Activated CD4-positive, alpha-beta T cell treated with anti-CD3 and anti-CD28 coated beads, Interleukin-2, Interleukin-4, amounts not matched to agents 100 ng/mL and 50 ng/mL, durations not matched to agents 16 hours and 8 hours (primary cell): ENCODE measurements at places on chromosomes 3 and 15.

DNA sequence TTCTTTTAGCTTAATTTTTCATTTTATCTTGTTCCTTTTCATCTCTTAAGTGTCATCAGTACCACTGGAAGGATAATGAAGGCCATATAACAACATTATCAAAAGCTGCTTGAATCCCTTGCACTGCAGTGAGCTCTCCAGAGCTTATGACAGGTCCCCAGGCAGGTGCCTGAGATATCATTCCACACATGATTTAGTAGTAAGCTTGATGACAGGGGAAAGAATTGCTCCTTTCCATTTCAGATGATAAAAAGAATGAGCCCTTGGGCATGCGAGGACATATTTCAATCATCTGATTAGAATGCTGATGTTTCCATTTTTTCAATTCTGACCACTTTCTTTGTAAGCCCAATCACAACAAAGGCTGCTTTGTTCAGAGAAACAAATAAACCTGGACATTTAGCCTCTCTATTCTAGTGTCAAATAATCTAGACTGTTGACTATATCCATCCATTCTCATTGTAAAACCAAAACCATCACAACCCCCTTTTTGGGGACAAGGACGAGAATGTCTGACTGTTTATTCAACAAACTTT, 567.8 kb downstream of the IGSF11 start:
- no peak for DNase-seq

GRCh38 chr15:92981333-92981732, 81.2 kb downstream of the CHD2 start:
- peak; percentile 22 for DNase-seq

GRCh38 chr15:71228403-71228802, 113.1 kb downstream of the THSD4 start:
- no peak for DNase-seq

DNA sequence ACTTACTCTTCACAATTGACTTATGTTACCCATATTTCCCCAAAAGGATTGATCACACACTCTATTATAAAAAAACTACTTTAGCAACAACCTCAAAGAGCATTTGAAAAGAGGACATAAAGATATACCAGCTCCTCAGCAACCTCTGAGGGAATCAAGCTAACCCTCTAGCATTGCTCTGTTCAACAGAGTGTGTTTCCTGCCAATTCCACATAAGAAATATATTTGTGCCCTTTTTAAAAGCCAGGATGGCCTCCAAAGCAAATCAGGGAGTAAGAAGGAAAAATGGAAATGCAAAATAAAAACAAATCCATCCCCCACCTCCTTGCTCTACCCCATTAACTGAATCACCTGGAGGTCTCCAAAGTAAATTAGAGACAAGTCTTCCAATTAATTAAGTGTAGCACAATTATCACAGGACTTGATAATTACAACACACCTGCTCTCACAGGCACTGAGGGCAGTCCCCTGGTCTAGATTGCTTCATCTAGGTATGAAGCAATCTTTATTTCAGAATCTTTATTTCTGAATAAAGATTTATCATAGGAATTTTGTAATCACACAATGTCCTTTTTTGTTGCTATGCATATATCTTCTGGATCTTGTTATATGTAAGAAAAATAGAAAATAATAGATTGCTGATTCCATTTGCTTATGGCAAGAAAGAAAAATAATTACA, 34.8 kb downstream of the GPR176 start:
- DNase-seq, result no peak

GRCh38 chr15:66240240-66240794, 13.2 kb downstream of the MEGF11 start:
- DNase-seq, result no peak

DNA sequence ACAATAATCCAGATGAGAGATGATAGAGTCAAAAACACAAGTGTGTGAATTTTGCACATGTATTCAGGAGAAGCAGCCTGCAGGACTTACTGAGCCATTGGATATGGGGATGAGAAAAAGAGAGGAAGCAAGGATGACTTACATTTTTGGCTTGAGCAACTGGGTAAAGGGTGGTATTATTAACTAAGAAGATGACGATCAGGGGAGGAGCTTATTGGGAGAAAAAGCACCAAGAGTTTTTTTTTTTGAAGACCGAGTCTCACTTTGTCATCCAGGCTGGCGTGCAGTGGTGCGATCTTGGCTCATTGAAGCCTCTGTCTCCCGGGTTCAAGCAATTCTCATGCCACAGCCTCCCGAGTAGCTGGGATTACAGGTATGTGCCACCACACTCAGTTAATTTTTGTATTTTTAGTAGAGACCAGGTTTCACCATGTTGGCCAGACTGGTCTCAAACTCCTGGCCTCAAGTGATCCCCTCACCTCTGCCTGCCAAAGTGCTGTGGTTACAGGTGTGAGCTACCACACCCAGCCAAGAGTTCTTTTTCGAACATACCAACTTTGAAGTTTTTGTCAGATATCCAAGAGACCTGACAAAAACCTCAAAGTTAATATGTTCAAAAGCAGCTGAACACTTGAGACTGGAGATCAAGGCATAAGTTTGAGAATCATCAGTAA, 14.8 kb upstream of the SH3BP5 start:
- DNase-seq, result no peak
